ENCODE measurements at places on chromosomes 1 and 21.
A peak's percentile ranks its signal among the peaks of the same experiment; 100 is the strongest.

DNA sequence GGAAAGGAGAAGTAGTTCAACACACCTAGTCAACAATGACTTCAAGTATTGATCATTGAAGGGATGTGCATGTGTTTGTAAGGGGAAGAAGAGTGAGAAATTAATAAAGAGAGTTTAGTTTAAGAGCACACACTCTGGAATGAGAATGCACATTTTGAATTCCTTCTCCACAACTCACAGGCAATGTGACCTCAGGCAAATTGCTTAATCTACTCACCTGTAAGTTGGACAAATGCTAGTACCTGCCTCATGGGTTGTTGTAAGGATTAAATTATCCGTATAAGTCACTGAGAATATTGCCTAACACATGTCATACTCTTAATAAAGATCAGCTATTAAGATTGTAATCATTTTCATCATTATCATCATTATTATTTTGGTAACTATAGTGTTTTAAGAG, 204.0 kb upstream of the NFIA start:
- no peak for DNase-seq

DNA sequence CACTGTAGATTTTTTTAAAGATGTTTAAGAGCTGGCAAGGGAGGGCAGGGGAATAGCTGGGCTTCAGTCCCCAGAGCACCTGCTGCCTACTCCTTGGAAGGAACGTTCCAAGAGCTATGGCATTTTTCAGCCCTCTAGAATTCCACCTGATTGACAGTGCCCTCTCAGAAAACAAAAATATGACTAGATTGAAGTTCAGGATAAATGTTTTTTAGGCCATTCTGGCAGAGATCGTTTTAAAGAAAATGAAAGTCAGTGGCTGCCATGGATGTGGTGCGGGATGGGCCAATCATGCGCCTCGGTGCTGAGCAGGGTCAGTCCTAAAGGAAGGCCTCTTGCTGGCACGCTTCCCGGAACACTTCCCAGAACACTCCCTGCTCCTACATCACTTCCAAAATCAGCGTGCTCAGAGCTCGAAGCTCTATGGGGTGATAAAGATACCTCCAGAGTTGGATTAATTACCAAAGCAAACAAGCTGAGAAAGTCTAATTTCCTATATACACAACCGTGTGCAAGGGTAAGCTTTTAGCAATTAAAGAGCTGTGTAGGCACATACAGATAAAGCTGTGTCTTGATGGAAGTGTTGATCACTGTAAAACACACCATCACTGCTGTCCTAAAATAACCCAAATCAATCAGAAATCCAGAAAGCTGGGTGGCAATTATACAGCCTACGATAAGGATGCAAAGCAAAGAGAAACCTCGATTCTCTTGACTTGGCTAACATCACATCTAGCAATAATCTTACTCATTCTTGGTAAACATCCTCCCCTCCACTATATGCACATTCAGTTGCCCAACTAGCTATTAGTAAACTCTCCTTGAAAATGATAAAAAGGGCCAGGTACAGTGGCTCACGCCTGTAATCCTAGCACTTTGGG, 34.6 kb downstream of the TGFBR3 start:
- DNase-seq: peak; percentile 75

DNA sequence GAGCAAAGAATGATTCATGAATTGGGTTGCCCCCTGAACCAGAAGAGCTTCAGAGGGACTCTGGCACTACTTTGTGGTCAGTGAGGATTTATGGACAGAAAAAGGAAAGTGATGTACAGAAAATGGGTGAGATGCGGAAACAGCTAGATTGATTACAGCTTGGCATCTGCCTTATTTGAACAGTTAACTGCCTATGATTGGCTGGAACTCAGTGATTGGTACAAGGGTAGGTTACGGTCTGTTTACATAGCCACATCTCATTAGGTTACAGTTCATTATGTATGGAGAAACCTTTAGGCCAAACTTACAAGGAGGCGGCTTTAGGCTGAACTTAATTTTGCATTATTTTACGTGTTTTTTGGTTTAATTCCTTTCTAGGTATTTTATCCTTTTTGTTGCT, 29.0 kb upstream of the RHOU start:
- DNase-seq: no peak

DNA sequence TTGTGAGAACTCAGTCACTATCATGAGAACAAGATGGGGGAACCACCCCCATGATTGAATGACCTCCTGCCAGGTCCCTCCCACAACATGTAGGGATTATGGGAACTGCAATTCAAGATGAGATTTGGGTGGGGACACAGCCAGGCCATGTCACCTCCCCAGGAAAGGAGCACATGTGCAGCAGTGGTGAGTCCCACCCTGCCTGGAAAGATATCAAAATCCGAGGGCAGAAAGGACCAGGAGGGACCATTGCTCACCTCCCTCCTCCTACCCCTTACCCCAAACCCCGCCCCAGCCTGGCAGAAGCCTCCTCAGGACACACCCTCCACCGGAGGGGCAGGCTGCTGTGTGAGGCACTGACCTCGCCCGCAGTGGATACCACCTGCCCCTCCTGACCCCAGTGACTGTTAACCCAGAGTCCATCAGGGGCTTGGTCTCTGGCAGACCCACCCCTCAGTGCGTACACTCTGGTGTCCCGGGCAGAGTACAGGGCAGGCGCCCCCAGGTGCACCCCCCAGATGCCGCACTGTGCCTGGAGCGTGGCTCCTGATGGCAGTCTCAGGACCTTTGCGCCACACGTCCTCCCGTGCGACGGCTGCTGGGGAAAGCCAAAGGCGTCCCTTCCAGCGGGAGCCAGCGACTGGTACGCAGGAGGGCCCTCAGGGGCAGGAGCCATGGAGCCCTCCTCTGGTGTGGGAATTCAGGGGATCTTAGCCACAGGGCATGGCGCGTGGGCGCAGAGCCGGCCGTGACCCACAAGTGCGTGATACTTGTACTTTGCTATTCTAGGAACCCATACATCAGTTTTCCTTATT, 20.9 kb downstream of the PDXK start:
- DNase-seq: no peak

- DNase-seq: no peak
Measured at GRCh38 chr1:72485801-72486200, 203.5 kb upstream of the NEGR1 start.

DNA sequence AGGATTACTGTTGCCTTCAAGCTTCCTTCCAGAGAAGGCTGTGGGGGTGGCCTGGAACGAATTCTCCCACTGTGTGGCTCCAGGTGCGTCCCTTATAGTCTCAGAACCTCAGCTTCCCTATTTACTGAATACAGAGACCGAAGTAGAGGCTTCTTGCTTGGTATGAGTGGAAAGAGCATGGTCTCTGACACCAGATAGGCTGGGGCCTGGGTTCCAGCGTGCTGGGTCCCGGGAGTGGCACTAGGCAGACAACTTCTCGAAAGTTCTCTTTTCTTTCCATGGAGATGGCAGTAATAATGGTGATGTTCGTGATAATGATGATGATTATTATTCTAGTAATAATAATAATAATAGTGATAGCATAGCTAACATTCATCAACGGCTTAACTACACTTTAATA, 161.7 kb downstream of the PTPRU start:
- DNase-seq: no peak

GRCh38 chr1:25028907-25029599, 99.0 kb upstream of the RUNX3 start:
- DNase-seq: no peak

DNA sequence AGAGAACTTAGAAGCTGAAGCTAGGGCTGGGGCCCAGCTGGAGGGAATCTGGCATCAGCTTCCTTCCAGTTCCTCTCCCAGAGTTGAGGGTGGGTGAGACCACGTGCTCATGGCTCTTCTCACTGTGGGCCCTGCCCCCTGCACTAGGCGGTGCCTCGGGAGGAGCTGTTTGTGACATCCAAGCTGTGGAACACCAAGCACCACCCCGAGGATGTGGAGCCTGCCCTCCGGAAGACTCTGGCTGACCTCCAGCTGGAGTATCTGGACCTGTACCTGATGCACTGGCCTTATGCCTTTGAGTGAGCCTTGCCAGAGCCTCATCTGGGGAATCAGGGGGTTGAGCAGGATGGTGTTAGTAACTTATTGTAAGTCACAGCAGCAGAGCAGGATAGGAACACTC, 16.1 kb downstream of the AKR1A1 start:
- peak; percentile 22 for DNase-seq

- DNase-seq: no peak
Measured at GRCh38 chr1:222665964-222666363, 46.3 kb downstream of the AIDA start.

- DNase-seq: no peak
Measured at GRCh38 chr1:59025898-59026426, 242.1 kb upstream of the JUN start.

GRCh38 chr1:6635910-6636760, 11.5 kb downstream of the THAP3 start:
- DNase-seq: no peak

- DNase-seq: peak; percentile 53
Measured at GRCh38 chr1:39896909-39897685, 4.6 kb downstream of the MYCL start.

DNA sequence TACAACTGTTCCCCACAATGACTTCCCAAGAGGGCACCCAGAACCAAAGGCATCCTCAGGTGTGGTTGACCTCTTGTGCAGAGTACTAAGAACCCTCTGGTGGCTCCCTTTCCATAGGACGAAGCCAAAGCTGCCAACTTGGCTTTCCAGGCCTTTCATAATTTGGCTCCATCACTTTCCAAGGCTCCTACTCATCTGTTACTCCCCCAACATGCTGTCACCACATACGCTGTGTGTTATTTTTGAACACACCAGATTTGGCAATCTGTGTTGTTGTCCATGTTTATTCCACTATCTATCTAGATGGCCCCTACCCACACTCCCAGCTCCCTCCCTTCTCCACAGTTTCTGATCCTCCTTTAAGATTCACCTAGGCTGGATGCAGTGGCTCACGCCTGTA, 10.2 kb upstream of the NKAIN1 start:
- DNase-seq: peak; percentile 40

GRCh38 chr1:152186556-152187285, 27.7 kb upstream of the RPTN start:
- DNase-seq: no peak

DNA sequence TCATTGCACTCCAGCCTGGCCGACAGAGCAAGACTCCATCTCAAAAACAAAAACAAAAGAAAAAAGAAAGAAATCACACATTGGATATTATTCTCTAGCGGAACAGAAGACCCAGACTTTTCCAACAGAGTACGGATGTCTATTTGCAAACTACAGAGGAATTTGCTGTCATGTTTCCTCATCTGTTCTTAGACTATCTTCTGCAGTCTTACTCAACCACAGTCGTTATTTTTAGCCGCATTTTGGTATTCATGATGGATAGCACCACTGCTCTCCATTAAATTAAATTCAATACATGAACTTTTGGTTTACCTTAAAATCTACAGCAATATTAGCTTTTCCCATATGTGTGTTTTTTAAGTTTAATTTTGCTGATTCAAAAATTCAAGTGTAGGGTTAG, 14.2 kb upstream of the HEATR1 start:
- no peak for DNase-seq

GRCh38 chr1:1051127-1051810, 22.8 kb downstream of the RNF223 start:
- no peak for DNase-seq

DNA sequence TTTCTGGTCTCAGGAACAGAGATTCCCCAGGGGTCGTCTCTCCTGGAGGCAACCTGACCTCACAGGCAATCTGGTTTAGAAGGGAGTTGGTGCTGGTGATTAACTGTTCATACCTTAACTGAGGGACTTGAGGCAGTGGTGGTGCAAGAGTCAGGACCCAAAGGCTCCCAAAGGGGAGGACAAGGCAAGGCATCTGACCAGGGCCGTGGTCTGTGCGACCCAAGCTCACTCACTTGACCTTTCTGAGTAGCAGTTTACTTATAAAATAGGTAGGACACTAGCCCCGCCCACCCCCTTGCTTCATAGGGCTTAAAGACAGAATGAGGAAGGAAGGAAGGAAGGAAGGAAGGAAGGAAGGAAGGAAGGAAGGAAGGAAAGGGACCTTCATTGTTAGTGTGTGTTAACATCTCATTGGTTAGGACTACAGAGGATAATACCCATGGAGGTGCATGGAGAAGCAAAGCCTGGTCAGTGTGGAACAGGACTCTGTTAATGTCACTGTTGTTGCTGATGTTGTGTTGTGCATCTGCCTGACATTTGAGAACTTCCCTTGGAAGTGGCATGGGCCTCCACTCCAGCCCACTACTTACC, 4.6 kb upstream of the KCNA2 start:
- no peak for DNase-seq
